HT1080 (cell line): ENCODE measurements at places on chromosomes 16 and 17.

- DNase-seq: no peak
Measured at GRCh38 chr17:4519361-4519788, 20.7 kb downstream of the SPNS2 start.

- DNase-seq: no peak
Measured at GRCh38 chr16:67326472-67327309, at the start of the genes KCTD19 and LRRC36. Gene KCTD19, minus strand, starts transcription at chr16:67326741. Its CDS starts 34 bp downstream, at chr16:67326707. Gene LRRC36, plus strand, starts transcription at chr16:67326815. Its CDS starts 48 bp downstream, at chr16:67326863.

DNA sequence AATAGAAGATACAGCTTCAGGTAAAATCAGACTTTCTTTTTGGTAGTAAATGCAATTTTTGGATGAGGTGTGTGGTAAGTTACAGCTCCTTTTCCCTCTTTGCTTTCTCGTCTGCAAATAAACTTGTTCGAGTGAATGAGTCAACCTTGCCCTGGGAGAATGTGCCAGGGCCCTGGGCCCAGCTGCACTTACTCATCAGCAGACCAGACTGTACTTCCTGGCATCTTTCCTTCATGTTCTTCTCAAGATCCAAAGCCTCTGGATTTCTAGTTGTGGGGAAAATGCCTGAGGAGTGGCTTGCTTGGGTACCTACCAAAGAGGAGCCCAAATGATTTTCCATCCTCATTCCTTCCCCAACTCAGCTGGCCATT lies 5.4 kb upstream of the G6PC1 start:
- peak; percentile 88 for DNase-seq

- DNase-seq: no peak
Measured at GRCh38 chr16:12837291-12837690, 33.6 kb upstream of the CPPED1 start.

GRCh38 chr17:44207743-44208142 lies 8.1 kb upstream of the ATXN7L3 start:
- peak; percentile 44 for DNase-seq

- no peak for DNase-seq
Measured at GRCh38 chr16:48001324-48001895, 154.4 kb downstream of the ABCC12 start.

DNA sequence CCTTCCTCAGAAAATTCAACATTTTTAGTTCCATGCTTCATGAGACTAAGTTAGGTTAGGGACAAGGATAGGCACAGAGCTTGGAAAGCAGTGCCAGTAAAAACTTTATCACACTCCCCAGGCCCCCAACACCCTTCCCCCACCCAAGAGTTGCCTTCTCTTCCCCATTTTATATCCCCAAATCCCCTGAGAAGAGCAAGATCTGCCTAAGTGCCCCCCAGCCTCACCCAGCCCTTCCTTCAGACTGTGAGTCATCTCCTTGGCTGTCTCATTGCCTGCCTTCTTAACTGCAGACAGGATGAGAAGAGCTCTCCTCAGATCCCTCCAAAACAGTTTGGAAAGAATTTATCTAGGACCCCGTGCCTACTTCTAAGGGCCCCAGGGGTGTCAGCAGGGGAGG lies 55.8 kb downstream of the NEUROD2 start:
- DNase-seq: peak; percentile 23

- no peak for DNase-seq
Measured at GRCh38 chr17:8522577-8522976, 86.9 kb downstream of the NDEL1 start.

DNA sequence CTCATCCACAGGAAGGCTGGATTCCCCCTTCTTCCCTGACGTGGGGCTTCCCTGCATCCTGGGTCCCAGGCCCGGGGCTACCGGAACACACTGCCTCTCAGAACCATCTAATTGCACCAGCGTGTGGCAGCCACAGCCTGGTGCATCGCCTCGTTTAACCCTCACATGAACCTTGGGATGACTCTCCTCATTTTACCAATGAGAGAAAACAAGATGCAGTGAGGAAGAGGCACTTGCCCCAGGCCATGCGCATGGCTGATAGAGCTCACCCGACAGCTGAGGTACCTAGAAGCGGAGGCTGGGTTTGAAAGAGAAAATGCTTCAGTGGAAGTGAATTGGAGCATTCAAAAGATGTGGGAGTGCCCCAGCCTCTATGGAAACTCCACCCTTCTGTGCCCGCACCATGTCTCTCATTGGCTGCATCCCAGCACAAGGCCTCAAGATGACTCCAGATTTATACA lies 162.3 kb downstream of the KATNIP start:
- no peak for DNase-seq

DNA sequence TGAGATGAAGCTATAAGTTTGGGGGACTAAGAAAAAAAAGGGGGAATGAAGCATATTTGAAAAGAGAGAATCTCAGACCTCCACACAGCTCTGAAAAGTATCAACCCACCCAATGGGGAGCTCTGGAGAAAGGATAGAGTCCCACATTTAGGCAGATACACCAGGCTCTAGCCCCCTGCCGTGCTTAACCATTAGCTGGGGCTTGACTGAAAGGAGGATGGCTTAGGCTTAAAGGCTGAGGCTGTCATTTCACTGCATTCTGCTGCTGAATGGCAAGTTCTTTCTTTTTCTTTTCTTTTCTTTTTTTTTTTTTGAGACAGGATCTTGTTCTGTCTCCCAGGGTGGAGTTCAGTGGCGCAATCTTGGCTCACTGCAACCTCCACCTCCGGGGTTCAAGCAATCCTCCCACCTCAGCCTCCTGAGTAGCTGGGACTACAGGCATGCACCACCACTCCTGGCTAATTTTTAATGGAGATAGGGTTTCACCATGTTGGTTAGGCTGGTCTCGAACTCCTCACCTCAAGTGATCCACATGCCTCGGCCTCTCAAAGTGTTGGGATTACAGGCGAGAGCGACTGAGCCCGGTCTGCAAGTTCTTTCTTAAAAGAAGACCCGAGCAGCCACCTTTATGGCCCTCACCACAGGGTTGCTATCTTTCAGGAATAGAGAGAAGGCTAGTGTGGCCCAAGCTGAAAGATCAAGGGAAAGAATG lies 9.0 kb upstream of the MMP2 start:
- DNase-seq: no peak

GRCh38 chr16:53534206-53534605 lies 31.2 kb upstream of the AKTIP start:
- DNase-seq: no peak

DNA sequence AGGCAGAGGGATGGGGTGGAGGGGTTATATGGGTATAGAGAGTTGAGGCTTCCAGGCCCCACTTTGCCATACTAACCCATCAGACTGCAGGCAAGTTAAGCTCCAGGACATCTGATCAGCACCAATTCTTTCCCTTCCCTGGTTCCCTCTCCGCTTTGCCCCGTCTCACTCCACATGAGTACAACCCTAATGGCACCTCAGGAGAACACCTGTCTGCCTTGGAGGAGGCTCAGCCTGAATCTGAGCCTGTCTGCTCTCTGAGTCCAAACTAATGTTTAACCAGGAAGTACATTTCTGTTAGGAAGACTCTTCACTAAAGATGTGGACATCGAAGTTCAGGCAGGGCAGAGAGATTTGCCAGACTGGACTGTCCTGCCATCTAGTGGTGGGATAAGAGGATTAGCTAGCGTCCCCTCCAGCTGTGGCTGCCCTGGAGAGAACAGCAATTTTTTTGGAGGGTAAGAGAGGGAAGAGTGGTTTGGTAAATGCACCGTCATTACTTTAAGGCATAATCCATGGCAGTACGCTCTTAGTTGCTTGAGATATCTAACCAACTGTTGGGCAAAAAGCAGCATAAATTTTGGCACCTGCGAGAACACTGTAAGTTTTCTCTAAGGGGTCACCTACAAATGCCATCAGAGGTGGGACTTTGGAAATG lies 29.2 kb upstream of the LRRC75A start:
- peak; percentile 55 for DNase-seq

DNA sequence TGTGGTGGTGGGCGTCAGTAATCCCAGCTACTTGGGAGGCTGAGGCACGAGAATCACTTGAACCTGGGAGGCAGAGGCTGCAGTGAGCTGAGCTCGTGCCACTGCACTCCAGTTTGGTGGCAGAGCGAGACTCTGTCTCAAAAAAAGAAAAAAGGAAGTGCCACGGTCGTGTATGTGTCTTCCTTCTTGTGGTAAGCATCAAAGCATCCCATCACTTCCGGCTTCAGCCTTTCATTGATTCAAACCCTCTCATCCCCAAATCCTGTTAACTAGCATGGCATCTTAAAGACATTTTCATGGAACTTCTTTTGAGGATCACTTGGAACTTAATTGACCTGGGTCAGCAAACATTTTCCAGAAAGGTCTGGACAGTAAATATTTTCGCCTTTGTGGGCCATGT lies 126.2 kb downstream of the CPPED1 start:
- DNase-seq: no peak

DNA sequence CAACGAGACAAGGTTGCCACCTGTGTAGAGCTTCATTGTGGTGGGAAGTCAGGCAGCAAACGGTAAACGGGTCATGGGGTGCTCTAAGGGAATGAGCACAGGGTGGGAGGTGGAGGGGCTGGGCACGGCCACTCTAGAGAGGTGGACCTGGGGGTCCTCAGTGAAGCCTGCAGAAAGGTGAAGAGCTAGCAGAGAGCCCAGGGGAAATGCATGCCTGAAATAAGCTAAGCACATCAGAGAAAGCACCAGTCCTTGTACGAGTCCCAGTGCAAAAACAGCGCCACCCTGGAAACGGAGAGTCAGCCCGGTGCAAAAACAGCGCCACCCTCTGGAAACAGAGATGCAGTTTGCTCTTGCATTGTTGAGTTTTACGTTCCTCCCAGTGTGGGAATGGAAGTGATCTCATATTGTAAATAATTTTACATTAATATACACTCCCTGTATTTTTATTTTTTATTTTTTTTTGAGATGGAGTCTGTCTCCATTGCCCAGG lies 65.0 kb downstream of the TBC1D16 start:
- DNase-seq: peak; percentile 15
